ENCODE measurements at places on chromosomes 4 and X. TPM values are rescaled to one million over a fixed set of nuclear protein-coding genes. Genes with fewer than 3 reads are reported as not detected.

The CT45A8 gene
- total RNA-seq = not detected

The GIMD1 gene
- not detected for total RNA-seq

The CISD2 gene
- 78.6 TPM for total RNA-seq

The COL25A1 gene
- 2.0 TPM for total RNA-seq

The MAGEA9B gene
- total RNA-seq = not detected

The NLRP2B gene
- total RNA-seq = not detected

The PWWP3B gene
- total RNA-seq = 5.8 TPM

The RS1 gene
- total RNA-seq = not detected

The SLC34A2 gene
- total RNA-seq = 0.12 TPM

The MAGEA4 gene
- not detected for total RNA-seq

The IGFBP7 gene
- 0.86 TPM for total RNA-seq

DNA sequence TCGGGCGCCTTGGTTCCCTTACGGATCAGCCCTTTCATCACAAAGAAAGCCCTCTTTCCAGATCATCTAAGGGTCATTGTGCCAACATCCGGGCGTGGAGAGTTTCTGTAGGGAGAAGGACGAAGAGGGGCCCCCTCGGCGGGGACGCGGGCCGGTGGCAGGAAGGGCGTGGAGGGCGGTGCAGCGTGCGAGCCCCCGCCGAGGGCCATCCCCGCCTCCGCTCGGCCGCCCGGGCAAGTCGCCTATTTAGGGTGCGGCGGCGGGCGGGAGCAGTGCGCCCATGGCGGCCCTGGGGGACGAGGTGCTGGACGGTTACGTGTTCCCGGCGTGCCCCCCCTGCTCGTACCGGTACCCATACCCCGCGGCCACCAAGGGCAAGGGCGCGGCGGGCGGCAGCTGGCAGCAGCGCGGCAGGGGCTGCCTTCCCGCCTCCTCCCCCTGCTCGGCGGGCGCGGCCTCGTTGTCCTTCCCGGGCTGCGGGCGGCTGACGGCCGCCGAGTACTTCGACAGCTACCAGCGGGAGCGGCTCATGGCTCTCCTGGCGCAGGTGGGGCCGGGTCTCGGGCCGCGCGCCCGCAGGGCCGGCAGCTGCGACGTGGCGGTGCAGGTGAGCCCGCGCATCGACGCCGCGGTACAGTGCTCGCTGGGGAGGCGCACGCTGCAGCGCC lies at the start of gene ZAR1:
TSS of gene ZAR1 (plus strand) at position 241 of the 668 bp plus-strand sequence. CDS start at position 281, 40 bp downstream.
- DNase-seq = peak; percentile 60

DNA sequence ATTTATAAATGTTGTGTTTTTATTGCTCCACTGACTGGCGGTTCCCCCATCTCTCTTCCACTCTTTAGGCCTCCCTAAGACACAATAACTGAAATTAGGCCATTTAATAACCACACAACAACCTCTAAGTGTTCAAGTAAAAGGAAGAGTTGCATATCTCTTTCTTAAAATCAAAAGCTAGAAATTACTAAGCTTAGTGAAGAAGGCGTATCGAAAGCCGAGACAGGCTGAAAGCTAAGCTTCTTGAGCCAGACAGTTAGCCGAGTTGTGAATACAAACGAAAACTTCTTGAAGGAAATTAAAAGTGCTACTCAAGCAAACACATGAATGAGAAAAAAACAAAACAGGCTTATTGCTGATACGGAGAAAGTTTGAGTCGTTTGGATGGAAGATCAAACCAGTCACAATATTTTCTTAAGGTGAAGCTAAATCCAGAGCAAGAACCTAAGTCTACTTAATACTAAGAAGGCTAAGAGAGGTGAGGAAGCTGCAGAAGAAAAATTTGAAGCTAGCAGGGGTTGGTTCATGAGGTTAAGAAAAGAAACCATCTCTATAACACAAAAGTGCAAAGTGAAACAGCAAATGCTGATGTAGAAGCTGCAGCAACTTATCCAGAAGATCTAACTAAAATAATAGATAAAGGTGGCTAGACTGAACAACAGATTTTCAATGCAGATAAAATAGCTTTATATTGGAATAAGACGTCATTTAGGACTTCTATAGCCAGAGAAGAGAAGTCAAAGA lies 194.0 kb upstream of the TTC29 start:
- no peak for DNase-seq

DNA sequence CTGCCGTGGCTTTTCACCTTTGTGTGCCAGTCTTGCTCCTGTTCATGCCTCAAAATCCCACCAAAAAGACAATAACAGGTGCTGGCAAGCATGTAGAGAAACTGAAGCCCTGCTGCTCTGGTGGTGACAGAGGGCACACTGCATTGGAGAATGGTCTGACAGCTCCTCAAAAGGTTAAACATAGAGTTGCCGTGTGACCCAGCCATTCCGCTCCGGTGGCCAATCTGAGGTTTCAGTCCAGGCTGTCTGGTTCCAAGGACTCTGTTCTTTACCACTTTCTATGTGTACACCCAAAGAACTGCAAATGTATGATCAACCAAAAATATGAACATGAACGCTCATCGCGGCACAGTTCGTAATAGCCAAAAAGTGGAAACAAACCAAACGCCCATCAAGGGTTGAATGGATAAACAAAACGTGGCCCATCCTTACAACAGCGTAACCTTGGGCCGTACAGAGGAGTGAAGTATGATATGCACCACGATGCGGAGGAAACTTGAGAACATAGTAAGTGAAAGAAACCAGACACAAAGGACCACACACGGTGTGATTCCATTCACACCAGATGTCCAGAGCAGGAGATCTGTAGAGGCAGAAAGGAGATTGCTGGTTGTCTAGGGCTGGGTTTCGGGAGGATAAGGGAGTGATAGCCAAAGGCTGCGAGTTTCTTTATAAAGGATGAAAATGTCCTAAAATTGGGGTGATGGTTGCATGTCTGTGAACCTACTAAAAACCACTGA lies 33.6 kb upstream of the WFS1 start:
- no peak for DNase-seq

DNA sequence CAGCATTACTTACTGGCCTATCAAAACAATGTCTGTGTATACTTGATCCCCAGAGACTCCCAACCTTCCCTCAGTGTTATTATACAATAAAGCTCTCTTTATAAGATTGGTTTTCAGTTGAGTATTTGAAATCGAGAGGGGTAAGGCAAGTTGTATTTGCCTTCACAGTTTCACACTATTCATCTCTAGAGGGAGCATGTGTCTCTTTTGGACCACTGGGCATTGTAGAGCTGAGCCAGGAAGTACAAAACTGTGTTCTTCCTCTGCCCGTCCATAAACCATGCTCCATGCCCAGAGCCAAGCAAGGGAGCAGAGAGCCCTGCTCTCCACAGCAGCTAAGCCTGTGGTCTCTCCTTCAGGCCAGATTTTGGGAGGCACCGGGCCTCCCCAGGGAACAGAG lies 61.5 kb upstream of the HHIP start:
- DNase-seq = no peak

GRCh38 chr4:186942758-186943377 lies 219.2 kb upstream of the FAT1 start:
- DNase-seq = peak; percentile 42

DNA sequence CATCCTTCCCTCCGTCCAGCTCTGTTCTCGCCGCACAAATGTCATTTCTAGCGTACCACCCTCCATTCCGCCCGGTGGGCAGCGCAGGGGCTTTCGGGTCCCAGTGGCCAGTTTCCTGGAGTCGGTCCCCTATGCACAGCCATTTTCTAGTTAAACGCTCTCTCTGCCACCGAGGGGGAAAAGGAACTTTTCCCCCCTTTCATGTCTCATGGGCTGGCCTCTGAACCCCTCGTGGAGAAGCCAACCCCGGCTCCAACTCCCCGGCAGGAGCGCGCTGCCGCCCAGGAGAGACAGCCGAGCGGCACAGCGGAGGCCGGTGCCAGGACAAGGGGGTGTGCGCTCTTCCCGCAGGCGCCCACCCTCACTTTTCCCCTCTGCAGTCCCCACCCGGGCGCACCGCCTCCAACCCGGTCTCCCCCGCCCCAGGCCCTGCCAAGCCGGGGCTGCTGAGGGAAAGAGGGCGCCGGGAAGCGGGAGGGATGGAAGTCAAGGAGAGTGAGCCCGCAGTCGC lies 662 bp downstream of the APBB2 start:
- DNase-seq = no peak

DNA sequence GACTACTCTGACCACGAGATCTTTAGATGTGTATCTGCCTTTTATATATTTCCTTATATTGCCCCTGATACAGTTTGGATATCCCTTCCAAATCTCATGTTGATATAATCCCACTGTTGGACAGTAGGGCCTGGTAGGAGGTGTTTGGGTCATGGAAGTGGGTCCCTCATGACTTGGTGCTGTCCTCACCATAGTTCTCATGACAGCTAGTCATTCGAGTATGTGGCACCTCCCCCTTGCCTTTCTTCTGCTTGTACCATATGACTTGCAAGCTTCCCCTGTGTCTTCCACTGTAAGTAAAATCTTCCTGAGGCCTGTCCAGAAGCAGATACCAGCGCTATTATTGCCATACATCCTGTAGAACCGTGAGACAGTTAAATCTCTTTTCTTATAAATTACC lies 145.3 kb downstream of the ZNF518B start:
- no peak for DNase-seq

DNA sequence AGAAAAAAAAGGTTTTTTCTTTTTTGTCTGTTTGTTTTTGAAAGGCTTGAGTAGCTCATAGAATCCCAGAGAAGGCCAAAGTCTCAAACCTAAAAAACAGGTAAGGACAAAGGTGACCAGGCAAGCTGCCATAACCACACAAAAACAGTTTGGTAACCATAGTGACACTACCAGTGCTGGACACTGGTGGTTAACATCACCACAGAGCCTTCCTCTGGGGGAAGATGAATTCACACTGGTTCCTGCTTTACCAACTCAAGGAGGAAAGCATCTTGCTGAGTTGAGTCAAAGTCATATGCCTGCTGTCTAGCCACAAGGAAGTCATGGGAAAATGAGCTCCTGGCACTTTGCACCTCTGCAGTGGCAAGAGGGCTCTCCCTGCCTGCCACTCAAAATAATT lies 32.5 kb downstream of the IDS start:
- DNase-seq = no peak

GRCh38 chr4:102036619-102037376 lies 246.3 kb downstream of the BANK1 start:
- DNase-seq = no peak

- no peak for DNase-seq
These were observed at the start of gene FAM47A for GRCh38 chrX:34132028-34132427. FAM47A (minus strand) TSS chrX:34132314; CDS start chrX:34132278, 36 bp downstream.

- DNase-seq = peak; percentile 49
These were observed 40.1 kb upstream of the LRPAP1 start for GRCh38 chr4:3572363-3572762.

GRCh38 chrX:139931646-139932072 lies 1.2 kb downstream of the ATP11C start:
- DNase-seq = no peak

- DNase-seq = peak; percentile 29
These were observed 97.2 kb upstream of the STS start for GRCh38 chrX:7050271-7050670.

GRCh38 chrX:2542826-2543521 lies 42.2 kb upstream of the DHRSX start:
- DNase-seq = no peak

DNA sequence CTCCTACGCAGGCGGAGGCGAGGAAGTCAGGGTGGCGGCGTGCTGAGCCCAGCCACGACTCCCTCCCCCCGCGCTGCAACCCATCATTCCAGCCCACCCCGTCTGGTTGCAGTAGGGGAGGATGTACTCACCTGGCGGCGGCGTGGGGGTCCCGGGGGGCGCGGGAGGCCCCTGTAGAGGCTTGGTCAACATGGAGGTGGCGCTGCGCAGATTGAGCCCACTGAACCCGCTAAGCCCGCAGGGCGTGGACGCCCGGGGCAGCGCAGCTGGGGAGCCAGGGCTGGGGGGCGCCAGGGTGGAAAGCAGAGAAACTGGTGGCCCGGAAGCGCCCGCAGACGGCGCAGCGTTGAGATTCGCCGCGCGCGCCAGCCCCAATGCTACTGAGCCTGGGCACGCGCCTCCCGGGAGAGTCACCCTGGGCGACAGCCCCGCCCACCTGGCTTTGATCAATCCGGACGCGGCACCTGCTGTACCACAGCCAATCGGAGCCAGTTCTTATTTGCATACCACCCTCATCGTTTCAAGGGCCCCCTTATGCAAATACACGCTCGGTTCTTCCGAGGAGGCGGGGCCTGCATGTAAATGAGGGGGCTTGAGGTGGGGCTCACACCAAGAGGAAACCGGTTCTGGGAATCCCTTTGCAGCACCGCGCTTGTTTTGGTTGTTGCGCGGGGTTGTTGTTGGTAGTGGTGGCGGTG lies at the start of gene PIM2:
TSS of gene PIM2 (minus strand) at position 382 of the 698 bp plus-strand sequence. CDS start at position 192, 190 bp downstream.
- peak; percentile 96 for DNase-seq

GRCh38 chrX:132505116-132505515 lies 16.3 kb upstream of the MBNL3 start:
- DNase-seq = no peak

GRCh38 chr4:88015659-88016295 lies 8.3 kb downstream of the PKD2 start:
- no peak for DNase-seq

DNA sequence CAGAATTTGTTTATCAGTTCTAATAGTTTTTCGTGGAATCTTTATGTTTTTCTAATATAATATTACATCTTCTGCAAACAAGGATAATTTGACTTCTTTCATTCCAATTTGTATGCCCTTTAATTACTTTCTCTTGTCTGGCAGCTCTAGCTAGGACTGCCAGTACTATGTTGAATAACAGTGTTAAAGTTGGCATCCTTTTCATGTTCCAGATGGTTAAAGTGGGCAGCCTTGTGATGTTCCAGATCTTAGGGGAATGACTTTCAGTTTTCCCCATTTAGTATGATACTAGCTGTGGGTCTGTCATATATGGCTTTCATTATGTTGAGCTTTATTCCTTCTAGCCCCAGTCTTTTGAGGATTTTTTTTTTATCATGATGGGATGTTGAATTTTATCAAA lies 220.6 kb upstream of the WDFY3 start:
- DNase-seq = no peak

DNA sequence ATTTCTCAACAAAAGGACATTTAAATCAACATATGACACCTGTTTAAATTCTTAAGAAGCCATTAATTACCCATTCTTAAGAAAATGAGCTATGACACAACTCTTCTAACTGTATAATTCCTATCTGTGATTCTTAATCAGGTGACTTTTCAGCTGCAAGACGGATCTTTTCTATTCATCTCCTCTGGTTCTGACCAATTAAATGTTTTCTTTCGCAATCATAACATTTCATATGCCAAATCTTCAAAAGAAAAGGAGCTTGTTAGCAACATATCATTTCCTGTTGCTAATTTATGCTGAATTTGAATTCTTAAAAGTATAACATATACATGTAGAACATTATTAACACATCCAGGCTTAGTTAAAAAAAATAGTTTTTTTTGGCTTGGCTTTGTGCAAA lies 62.5 kb downstream of the SEL1L3 start:
- no peak for DNase-seq

DNA sequence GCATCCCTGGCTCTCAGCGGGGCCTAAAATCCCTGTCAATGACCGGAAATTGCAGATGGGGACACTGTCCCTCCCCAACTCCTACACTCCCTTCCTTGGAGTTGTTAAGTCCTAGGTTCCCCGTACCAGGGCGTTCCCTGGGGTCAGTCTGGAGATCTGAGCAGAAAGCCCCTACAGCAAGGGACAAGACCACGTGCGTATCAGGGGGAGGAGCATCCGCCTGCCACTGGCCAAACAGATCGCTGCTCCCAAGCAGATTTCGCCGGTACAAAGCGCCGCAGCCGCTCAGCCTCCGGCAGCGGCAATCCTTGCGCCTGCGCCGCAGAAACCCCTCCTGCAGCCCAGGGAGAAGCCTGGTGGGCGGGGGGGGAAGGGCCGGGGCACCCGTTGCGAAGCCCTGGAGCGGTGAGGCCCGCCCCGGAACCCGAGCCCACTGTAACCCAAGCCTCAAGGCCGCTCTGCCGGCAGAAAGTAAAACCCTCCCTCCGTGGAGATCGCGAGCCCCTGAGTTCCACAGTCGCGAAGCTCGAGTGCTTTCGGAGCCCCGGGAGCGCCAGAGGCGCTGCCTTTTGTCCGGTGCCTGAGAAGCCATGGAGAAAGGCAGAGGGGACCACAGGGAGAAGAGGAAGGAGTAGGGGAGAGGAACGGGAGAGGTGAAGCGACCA lies 2.7 kb downstream of the CRMP1 start:
- peak; percentile 96 for DNase-seq

Data from neural progenitor cell (in vitro differentiated cells).